Activated naive CD4-positive, alpha-beta T cell (primary cell): ENCODE measurements at places on chromosomes 6 and 20.

DNA sequence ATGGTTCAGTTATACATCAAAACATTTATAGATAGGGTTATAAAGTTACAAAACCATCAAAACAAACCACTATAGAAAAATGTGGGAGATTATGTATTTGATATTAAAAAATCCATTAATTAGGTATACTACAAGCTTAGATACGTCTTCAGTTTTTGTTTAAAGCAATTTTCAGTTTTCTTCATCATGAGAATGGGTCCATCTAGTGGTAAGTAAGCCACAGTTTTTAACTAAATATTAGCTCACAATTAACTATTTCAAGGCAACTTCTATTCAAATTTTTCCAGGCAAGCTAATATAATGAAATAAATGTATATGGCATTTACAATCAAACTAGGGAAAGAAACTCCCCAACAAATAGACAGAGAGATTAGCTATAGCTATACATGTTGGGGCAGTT lies 44.4 kb downstream of the RNGTT start:
- DNase-seq, result no peak

DNA sequence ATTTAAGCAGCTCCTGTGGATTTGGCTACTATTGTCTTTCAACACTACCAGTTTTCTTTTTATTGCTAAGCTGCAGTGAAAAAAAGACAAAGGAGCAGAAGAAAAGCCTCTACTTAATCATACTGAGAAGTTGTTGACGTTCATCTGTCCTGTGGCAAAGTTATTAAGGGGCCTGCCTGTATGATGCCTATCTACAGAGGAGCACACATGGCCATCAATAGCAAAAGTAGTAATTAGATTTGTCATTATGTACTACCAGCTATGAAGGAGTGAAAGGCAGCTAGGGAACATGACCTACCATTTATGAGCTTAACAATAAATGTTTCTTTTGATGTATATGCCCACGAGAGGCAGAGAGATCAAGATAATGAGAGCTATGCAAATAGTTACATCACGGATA lies 620.9 kb downstream of the PHF3 start:
- DNase-seq, result no peak

GRCh38 chr6:136524936-136525413 lies 25.2 kb downstream of the MAP7 start:
- DNase-seq, result no peak

DNA sequence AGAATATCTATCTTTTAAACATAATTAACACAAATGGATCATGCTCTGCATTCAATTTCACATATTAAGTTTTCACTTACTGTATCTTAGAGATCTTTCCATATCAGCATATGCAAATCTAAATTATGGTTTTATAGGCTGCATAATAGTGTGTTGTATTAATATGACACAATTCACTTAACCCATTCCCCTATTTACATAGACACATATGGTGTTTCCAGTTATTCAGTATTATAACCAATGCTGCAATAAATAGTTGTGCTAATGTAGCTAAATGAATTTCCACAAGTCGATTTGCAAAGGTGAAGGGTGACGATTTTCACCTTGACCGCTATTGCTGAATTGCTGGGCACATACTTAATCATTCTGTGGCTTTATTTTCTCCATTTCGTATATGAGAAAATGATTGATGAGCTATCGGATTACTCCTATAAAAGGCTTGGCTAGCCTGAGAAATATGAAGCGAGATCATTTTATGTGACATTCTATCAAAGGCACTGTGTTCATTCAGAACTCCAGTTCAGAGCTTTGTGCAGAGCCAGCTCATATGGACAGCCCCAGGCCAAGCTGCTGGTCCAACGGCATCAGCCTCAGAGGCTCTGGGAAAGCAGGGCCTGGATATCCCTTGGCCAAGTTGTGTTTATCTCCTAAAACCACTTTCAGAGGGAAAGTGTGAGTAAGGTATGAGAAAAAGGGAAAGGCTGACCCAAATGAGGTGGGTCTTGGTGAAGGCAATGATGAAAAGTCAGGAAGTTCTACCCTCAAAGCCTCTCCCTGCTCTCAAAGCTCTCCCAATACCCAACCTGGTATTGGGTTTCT lies 50.8 kb downstream of the GFOD1 start:
- no peak for DNase-seq

DNA sequence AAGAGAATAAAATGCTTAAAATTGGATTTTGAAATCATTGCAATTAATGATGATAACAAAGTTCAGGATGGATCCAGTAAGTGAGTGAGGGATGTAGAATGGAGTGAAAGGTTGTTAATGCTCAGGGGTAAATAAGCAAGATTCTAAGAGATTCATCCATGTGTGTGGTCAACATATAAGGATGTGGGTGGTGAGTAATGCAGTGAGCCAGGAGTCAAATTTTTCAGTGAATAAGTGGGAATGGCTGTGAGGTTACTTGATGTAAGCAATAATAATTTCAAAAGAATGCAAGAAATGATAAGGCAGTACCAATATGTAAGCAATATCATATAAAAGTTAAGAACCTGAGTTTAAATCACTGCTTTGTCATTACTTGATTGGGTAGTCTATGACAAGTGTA lies 207.5 kb upstream of the ADGRB3 start:
- no peak for DNase-seq

GRCh38 chr6:45590696-45591184 lies 213.0 kb upstream of the SUPT3H start:
- DNase-seq, result no peak

GRCh38 chr6:35508027-35508426 lies 4.7 kb downstream of the TULP1 start:
- DNase-seq, result no peak

DNA sequence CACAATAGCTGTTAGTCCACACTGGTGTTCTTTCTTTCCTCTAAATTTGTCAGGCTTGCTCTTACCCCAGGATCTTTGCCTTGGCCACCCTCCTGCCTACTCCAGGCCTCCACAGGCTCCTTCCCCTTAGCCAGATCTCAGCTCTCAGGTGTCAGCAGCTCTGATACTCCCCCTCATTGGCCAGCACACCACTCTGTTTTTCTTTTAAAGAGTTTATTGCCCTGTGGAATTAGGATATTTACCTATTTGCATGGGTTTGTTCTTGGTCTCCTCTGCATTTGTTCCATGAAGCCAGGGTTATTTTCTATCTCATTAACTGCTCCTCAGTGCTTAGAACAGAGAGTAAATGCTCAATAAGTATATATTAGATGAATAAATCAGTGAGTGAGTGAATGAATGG lies 36.8 kb downstream of the GCNT2 start:
- DNase-seq, result no peak

GRCh38 chr6:21478883-21479539 lies 114.5 kb upstream of the SOX4 start:
- no peak for DNase-seq

- DNase-seq, result no peak
These were observed 298.2 kb upstream of the MARCKS start for GRCh38 chr6:113558966-113559365.

- no peak for DNase-seq
These were observed 20.0 kb upstream of the GABRR1 start for GRCh38 chr6:89237158-89237557.

GRCh38 chr6:85237478-85237877 lies 212.4 kb upstream of the NT5E start:
- DNase-seq, result no peak

GRCh38 chr6:45677381-45678284 lies 299.9 kb upstream of the SUPT3H start:
- DNase-seq, result no peak

DNA sequence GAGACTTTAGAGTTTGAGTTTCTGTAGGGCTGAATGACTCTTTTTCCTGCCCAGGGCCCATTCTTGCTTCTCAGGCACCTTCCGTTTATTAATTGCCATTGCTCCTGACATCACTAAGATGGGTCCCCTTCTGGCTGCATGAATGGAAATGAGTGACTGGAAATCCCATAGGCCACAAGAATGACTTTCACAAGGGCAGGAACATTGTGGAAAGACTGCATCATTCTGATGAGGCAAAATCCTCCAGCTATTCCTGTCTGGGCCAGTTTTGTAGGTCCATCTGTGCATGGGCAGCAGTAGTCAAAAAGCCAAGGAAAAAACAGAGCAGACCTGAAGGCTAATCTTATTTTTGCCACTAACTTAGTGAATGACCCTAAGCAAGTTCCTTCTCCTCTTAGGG lies 19.3 kb downstream of the TMEM74B start:
- no peak for DNase-seq

DNA sequence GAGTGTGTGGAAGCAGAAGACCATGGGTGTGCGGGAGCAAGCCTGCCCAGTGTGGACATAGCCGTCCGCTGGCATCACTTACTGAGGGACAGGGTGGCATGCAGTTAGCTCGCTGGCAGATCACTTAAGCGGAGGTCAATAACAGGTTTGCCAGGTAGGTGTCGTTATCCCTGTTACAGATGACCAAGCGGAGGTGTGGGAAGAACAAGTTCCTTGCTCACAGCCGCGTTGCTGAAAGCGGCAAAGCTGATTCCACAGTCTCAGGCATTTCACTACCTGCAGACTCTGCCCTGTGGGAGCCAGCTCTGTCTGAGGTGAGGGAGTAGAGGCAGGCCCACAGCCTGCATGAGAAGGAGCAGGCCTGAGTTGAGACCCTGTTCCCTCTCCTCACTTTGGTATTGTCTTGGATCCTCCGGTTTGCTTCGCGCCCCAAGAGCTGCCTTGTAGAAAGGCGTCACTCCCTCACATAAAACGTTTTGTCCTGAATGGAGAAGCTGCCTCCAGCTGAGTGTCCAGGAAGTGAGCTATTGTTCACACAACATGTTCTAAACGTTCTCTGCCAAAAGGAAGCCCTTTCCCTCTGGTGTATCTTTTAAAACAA lies 96.9 kb downstream of the TCP11 start:
- no peak for DNase-seq

DNA sequence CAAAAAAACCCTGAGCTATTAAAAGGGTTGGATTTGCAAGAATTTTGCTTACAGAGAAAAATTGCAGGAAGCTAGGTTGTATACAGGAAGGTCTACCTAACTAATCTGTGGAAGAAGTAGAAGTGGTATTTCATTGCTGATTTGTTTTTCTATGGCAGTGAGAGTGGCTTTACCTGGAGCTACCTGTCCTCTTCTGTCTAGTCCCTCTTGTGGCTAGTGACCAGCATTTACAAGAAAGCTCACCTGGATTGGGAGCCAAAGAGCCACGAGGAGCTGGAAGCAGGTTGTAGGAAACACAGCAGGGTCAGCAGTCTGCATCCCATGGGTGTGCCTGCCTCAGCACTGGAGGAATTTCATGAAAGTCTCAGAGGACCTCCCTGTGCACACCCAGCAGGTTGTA lies 120.3 kb upstream of the RALGAPA2 start:
- no peak for DNase-seq

- no peak for DNase-seq
These were observed 17.1 kb upstream of the TINAG start for GRCh38 chr6:54291146-54291545.

DNA sequence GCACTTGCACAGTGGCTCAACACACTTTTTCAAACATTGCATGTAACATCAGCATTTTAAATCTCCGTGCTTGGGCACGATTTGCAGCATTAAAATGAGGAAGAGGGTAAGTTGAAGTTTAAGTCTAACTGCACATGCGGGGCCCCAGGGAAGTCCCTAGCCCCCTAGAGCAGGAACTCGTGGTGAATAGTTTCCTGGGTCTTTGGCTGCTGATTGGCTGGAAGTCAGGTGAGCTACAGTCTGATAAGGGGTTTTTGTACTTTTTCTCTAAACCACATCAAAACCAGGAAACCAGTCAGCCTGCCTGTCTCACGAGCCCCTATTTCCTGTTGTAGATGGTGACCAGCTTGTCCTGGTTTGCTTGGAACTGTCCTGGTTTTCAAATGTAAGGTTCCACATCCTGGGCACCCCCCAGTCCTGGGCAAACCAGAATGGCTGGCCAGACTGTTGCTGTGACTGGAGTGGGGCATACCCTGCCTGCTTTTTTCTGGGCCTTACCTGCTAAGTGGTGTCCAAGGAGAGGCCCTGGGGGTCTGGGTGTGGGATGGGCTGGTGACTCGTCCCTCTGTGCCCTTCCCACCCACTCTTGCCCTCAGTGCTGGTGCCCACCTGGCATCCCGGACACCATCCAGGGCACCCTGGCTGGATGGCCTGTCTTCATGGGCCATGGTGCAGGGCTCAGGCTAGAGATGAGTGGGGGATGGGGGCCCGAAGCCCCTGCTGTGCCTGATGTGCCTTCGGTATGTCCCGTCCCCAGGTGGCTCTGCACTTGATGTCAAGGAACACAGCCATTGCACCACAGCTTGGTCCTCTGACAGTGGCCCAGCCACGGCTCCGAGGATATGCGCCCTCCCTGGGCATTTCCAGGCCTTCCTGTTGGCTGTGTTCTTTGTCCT lies 31.8 kb downstream of the SUN5 start:
- no peak for DNase-seq

- no peak for DNase-seq
These were observed 4.6 kb downstream of the CST7 start for GRCh38 chr20:24953621-24954133.

- DNase-seq, result no peak
These were observed 357.9 kb upstream of the AGPAT4 start for GRCh38 chr6:161631676-161632194.

- DNase-seq, result no peak
These were observed at the start of gene PTCHD4 for GRCh38 chr6:48111143-48111506. Gene PTCHD4 (minus strand): TSS chr6:48111197. CDS start chr6:48068957, 42,240 bp downstream.

- no peak for DNase-seq
These were observed 772 bp downstream of the SESN1 start for GRCh38 chr6:109093732-109094415.
